ENCODE measurements at places on chromosomes 16 and 17.

DNA sequence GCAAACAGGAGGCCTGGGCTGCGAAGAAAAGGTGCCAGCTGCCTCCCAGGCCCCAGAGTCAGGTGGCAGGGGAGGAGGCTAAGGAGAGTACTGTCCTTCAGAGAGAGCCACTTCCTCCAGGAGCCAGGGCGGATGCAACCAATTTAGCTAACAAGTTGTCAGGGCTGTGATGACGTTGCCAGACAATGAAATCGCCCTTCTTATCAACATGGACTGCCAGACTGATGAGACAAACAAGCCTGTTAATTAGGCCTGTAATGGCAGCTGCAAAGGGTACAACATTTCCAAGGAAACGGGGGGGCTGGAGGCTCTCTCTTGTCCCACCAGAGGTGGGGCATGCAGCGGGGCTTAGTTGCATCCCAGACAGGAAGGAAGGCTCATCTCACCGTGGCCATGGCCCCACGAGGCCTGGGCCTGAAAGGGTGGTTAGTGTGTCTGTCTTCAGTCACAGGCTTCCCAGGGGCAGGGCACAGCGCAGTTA lies 111.8 kb downstream of the SDK2 start:
- no peak for DNase-seq

DNA sequence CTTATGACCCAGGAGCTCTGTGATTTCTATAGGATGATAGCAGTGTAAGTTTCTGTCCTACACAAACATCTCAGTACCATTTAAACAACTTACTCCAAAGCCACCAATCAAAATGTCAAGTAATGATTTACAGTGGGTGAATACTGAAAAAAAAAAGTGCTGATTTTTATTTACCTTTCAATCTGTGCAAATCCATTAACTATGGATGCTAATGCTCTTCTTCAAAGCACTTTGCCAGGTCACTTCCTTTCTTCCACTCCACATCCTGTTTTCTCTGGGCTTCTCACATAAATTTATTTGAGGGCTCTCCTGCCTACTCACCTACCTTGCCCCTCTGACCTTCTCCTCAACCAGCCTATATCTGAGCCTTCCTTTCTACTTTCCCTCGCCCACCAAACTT lies 101.6 kb downstream of the SKAP1 start:
- no peak for DNase-seq

- no peak for DNase-seq
These were observed 54.7 kb downstream of the HS3ST2 start for GRCh38 chr16:22868593-22869224.

GRCh38 chr16:27398894-27399853 lies 2.8 kb upstream of the IL21R start:
- no peak for DNase-seq

GRCh38 chr17:2289878-2290478 lies 13.6 kb downstream of the SMG6 start:
- DNase-seq, result no peak

DNA sequence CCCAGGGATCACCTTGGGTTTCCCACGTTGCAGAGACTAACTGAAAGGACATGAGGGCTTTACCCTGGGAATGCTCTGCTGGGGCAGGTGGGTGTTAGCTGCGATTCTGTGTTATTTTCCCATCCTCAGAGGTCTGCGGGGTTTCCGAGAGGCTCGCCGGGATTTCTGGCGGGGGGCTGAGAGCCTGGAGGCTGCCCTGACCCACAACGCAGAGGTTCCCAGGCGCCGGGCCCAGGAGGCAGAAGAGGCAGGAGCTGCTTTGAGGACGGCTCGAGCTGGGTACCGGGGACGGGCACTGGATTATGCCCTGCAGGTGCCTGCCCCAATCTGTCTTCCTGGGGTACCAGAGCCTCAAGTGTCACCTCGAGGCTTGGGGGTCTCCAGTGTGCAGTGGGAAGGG lies 6.9 kb downstream of the ACAP1 start:
- DNase-seq, result no peak

- DNase-seq, result no peak
These were observed 56.1 kb upstream of the ACSF3 start for GRCh38 chr16:89037261-89038152.

All from ureter (tissue), 1 donor.